ENCODE measurements at places on chromosomes 2 and 18. TPM values are rescaled to one million over a fixed set of nuclear protein-coding genes. Genes with fewer than 3 reads are reported as not detected.

The TNFRSF11A gene
- total RNA-seq = 1.2 TPM

The SCG2 gene
- not detected for total RNA-seq

The FRZB gene
- 1.1 TPM for total RNA-seq

The ANKRD30BL gene
- total RNA-seq = not detected

The GCG gene
- total RNA-seq = not detected

The ABHD1 gene
- total RNA-seq = 2.0 TPM

The PKDCC gene
- total RNA-seq = 77.1 TPM

The KCNS3 gene
- total RNA-seq = 4.9 TPM
